DMS 273 treated with DMSO at 0.1 percent for 48 hours (cell line): ENCODE measurements at places on chromosomes 7 and 10.

- no peak for DNase-seq
Observed at GRCh38 chr10:44749151-44749550, 162.0 kb upstream of the TMEM72 start.

- no peak for DNase-seq
Observed at GRCh38 chr10:48455392-48456151, 149.1 kb downstream of the MAPK8 start.

GRCh38 chr7:35624299-35625186 is 70.4 kb downstream of the HERPUD2 start:
- no peak for DNase-seq

DNA sequence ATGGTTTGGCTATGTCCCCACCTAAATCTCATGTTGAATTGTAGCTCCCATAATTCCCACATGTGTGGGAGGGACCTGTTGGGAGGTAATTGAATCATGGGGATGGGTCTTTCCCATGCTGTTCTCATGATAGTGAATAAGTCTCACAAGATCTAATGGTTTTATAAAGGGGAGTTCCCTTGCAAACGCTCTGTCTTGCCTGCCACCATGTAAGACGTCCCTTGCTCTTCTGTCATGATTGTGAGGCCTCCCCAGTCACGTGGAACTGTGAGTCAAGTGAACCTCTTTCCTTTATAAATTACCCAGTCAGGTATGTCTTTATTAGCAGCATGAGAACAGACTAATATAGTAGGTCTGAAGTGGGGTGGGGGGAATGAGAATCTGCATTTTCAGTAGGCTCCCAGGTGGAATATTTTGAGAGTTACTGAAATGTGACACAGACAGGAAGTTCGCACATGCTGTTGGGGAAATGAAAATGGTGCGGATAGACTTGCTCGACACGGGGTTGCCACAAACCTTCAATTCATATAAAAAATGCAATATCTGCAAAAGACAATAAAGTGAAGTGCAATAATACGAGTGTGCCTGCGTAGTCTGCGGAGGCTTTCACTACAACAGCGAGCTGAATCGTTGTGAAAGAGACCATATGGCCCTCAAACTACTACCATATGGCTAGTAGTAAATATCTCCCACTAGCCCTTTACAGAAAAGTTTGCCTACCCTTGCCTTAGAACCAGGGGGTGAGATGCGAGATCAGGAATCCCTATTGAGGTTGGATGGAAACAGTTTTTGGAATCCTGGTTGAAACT is 166.1 kb downstream of the GRK5 start:
- peak; percentile 68 for DNase-seq

GRCh38 chr10:78844960-78845607 is 223.7 kb upstream of the ZMIZ1 start:
- no peak for DNase-seq

GRCh38 chr10:100735337-100736143 is 9.8 kb upstream of the PAX2 start:
- no peak for DNase-seq

- no peak for DNase-seq
Observed at GRCh38 chr10:49037187-49037586, 78.1 kb downstream of the VSTM4 start.

DNA sequence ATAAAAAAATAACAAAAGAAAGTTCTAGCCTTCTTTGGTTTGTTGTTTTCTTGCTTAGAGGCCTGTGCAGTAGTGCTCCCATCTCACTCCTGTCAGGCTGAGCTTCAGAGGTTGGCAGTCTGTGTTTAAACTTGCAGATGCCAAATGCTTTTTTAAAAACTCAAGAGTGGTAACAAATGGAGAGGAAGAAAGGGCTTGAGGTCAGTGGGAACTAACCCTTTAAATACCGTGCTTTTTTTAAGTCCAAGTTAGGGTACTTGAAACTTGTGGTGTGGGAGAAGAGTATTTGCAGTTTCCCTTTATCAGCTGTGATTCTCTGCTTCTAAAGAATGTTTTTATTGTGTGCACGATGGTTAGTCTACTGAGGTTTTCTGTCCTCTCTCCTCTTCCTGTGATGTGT is 29.4 kb downstream of the ZRANB1 start:
- DNase-seq = no peak

GRCh38 chr7:110181768-110182167 is 909.2 kb upstream of the LRRN3 start:
- DNase-seq = no peak

DNA sequence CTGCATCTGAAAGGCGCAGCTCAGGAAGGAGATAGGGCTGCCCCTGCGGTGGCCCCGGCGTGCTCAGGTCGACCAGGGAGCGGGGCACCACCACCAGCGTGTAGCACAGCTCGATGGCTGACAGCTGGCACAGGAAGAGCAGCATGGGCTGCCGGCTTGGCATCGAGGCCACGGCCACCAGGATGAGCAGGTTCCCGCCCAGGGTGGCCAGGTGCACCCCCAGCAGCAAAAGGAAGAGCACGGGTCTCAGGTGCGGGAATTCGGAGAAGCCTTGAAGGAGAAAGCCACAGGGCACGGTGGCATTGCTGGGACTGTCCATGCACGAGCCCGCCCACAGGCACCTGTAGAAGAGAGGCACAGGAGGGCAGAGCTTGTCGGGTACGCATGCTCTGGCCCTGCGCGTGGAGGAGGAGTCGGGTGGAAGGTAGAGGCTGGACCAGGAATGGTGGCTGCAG is 33.9 kb downstream of the TAS2R41 start:
- no peak for DNase-seq

GRCh38 chr7:5143935-5144903 is 45.8 kb upstream of the WIPI2 start:
- no peak for DNase-seq

GRCh38 chr10:3671386-3671955 is 113.5 kb downstream of the KLF6 start:
- no peak for DNase-seq

DNA sequence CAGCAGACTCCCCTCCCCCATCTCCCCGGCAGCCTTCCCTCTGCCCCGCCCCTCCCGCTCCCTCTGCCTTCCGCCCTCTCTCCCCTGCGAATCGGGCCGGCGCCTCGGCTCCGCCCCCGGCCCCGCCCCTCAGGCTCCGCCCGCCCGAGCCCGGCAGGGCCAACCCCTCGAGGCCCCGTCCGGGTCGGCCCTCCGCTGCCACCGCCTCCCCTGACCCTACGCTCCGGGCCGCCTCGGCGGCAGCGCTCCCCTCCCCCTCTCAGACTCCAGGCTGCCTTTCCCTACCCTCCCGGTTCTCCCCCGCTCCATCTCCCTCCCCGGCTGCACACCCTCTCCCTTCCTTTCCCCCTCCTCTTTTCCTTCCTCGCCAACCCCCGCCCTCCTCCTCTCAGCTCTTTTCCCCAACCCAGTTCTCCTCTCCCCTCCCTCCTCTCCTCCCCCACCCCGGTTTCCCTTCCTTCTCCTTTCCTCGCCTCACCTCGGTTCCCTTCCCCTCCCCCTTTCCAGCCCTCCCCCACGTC is 1.6 kb downstream of the ZNF467 start:
- peak; percentile 44 for DNase-seq

DNA sequence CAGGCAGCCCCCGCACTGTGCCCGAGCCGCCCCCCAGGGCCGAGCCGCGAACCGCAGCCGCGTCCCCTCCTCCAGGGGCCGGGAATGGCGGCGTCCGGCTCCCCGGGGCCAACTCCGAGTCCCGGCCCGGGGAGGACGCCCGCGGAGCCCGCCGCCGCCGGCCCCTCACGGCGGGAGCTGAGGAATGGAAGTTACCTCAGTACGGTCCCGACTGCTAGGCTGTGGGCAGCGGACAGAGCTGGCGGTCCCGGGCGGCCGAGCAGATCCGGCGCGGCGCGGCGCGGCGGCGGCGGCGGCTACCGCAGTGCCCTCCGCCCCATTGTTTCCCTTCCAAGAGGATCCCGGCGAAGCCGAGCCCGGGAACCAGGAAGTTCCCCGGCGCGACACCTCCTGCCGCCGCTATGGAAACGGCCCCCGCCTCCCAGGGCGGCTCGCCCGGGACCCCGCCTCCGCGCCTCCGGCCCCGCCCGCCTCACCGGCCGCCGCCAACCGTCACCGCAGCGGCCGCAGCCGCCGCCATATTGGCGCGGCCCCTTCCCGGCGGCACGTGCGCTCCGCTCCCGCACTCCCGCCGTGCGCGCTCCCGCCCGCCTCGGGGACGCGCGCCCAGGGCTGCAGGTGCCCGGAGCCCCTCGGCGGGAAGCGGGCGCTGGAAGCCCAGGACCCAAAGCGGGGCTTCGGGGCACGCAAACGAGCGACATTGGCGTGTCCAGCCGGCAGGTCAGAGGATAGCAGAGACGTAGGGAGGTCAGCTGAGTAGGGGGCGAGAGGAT is at the start of gene USP6NL:
USP6NL (minus strand) TSS at position 403 of the 773 bp plus-strand sequence. CDS start 14,016 bp downstream, outside the sequence.
- DNase-seq = peak; percentile 27

DNA sequence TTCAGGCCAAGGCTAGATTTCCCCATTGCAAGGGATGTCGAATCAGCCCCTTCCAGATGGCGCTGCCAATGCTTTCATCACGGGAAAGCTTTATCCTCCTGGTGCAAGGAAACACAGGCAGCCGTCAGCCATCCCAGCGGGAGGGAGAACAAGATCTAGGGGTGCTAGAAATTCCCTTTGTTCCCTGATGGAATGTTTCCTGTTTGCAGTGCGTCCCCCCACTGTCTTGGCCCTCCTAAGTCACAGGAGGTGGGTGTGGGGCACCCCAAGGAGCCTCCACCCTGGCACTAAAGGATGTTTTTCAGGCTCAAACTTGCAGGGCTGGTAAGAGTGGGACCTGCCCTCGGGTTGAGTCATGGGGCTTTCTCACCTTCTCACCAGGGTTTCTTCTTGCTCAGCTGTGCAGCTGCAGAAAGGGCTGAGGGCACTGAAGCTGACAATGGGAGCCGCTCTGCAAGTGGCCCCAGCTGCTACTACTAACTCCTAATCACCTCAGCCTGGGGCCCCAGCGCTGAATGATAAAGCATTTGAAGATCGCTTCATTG is 103.6 kb downstream of the PRPF18 start:
- DNase-seq = no peak

DNA sequence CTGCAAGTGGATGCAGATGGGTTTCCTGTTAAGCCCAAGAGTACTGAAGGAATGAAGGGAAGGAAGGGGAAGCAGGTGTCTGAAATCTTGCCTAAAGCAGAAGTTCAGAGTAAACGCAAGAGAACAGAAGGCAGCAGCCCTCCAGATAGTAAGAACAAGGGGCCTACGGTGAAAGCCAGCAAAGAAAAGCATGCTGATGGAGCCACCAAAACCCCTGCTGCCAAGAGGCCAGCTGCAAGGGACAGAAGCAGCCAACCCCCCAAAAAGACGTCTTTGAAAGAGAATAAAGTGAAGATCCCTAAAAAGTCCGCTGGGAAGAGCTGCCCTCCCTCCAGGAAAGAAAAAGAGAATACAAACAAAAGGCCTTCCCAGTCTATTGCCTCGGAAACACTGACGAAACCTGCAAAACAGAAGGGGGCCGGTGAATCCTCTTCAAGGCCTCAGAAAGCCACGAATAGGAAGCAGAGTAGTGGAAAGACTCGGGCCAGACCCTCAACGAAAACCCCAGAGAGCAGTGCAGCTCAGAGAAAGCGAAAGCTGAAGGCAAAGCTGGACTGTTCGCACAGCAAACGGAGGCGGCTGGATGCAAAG is 152.5 kb downstream of the LCOR start:
- DNase-seq = no peak
